ENCODE measurements at places on chromosomes 7 and 10. TPM values are rescaled to one million over a fixed set of nuclear protein-coding genes. Genes with fewer than 3 reads are reported as not detected.

GRCh38 chr10:1410469-1411395 lies 326.6 kb downstream of the ADARB2 start:
- no peak for DNase-seq

GRCh38 chr7:16365177-16365576 lies 56.2 kb downstream of the CRPPA start:
- no peak for DNase-seq

DNA sequence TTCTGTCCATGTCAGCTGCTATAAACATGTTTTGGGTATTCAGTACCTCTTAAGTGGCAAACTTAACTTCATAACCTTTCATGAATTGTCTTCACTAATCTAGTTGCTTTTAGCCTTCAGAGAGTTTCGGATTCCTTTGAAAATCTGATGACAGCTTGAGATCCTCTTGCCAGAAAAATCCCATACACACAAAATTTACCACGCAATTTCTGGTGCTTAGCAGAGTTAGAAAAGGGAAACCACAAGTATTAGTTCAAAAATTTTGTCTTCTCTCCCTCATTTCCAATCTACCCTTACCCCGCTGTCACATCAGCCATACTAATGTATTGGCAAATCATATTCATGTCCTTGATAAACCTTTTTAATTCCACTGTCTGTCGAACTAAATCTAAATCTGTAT lies 72.7 kb upstream of the TMEM106B start:
- no peak for DNase-seq

DNA sequence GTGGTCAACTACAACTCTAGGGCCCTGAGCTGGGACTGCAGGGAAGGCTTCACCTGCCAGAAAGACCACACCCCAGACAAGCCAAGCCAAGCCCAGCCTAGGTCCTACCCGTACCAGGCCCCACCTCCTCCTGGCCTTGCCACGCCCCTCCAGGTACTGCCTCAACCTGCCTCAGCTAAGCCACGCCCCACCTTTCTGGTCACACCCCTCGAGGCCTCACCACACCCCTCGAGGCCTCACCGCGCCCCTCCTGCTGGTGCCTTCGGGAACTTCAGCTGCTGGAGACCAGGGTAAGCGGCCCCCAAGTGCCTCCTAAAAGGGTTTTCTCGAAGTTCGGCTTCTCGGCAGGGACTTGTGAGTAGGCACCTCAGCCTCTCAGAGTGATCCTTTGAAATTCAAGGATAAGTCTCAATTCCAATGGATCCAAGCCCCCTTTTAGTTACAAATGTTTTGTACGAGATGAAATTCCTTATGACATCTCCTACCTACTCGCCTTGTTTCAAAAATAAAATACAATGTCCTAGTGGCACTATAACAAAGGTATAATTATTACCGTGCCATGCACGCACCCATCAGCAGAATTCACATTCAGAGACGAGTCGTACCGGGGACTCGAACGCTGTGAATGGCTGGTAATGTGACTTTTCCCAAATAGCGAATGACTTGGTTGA lies 171.2 kb downstream of the ARHGAP21 start:
- DNase-seq, result no peak

Gene VAX1
- polyA plus RNA-seq, result not detected

Gene SP8
- polyA plus RNA-seq, result not detected

Gene STEAP2
- polyA plus RNA-seq, result 11.6 TPM

Gene MSRB2
- polyA plus RNA-seq, result 44.8 TPM
